ENCODE measurements at places on chromosomes 3 and 15.

DNA sequence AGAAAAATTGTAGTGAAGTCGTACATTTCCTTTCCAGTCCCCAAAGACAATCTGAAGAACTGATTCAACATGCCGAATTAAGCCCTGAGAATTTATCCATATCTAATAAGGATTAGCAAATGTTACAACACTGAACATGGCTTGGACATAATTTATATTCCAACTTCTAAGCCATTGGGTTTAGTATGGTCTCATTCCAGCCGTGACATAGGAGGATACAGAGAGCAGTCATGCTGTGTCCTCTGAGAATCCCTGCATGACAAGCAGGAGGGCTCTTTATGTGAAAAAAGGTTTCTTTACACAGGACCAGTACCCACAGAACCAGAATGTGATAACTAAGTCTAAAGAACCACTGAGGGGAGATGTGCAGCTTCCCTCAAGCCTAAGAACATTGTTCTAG is 231.9 kb upstream of the WNT5A start:
- DNase-seq = no peak

GRCh38 chr3:30343861-30344260 is 262.5 kb upstream of the TGFBR2 start:
- no peak for DNase-seq

- DNase-seq = no peak
These were observed 103.0 kb downstream of the SUCNR1 start for GRCh38 chr3:151976211-151977050.

GRCh38 chr3:149245738-149246451 is 24.3 kb upstream of the CP start:
- DNase-seq = no peak
